ENCODE measurements at places on chromosomes 1 and 21.

DNA sequence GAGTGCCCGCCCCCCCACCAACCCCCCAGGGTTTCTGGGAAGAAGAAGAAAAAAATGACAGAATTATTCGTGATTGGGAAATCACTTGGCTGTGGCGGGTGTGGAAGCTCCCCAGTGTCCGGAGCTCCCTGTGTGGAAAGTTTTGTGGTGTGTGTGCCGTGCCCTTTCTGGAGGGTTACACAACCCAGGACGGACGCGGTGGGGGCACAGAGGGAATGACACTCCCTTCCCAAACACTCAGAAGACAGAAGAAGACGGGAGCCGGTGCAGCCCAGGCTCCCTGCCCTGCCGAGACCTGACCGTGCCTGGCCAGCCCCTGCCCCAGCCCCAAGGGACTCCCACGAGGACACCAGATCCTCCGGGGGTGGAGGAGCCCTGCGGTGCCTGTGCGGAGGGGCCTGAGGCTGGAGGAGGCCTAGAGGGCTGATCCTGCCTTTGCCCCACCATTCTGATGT, 33.0 kb upstream of the ADARB1 start:
- DNase-seq: no peak

GRCh38 chr1:115448282-115449044, 110.4 kb upstream of the NGF start:
- DNase-seq: no peak

DNA sequence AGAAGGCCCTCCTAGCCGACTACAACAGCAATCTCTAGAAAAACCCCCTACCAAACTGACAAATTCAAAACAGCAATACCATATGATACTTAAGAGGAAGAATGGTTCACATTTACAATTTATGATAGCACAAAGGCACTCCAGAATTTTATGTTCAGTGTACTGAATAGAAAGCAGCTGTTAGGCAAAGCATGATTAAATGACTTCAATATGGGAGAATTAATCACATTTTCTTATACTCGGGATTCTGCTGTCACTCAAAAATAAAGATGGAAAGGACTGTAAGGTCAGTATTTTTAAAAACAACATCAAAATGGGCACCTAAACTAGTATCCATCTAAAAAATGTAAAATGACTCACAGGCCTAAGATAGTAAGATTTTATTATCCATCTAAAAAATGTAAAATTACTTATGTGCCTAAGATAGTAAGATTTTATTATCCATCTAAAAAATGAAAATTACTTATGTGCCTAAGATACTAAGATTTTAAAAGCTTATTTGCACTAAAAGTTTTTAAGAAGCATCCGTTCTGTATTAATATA, 198.5 kb downstream of the SMYD3 start:
- no peak for DNase-seq

DNA sequence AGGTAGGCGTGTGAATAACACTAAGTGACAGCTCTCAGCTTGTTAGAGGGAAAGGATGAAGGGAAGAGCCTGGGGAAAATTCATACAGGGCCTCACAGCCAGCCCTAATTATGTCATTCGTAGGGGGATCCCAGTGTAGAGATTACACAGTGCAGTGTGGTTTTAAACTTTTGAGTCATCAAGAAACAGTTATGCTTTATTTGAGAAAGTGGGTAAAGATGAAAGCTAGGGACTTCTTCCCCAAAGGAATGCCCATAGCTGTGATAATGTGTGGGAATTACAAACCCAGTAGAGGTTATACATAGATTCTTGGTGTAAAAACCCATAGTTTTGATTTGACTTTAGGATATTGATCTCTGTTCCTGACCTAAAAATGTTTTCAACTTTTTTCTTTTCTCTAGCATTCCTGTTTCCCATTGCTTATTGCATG, 1.9 kb downstream of the TTF2 start:
- no peak for DNase-seq

DNA sequence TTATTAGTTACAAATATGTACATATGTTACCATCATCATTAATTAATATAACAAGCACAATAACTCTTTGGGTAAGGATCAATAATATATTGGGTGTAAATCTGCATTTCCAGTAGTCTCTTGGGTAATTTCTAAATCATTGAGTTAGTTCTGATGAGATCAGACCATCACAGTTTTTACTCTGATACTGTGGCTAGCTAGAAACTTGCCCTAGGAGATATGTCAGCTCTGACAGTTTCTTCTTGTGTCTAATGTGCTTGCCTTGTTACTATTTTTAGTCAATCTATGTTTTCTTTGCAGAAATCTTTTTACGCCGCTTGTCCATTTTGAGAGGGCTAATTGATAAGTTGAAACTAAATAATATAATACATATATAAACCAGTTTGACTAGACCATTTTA, 285.6 kb upstream of the ST6GALNAC5 start:
- DNase-seq: no peak

Data from CD4-positive, alpha-beta T cell treated with Interleukin-6 for 4 hours (primary cell).